ENCODE measurements at places on chromosomes 7 and 10.

DNA sequence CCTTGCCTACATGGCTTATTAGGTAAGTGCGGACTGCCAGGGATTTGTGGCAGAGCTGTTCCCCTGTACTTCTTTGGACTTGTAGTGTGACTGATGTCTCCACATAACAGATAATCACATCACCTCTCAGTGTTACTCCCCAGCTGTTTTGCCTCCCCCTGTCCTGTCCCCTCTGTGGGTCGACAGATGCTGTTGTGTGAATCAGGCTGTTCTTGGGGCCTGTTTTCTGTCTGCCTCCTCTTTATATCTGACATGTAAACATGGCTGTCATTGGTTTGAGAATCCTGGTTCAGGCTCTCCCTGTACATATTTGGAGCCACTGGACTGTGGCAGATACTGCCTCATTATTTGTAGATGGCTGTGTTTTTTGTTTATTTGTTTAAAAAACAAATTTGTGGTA, 22.7 kb downstream of the CCNY start:
- DNase-seq, result no peak

- no peak for DNase-seq
Measured at GRCh38 chr10:809671-810350, 120.3 kb upstream of the DIP2C start.

DNA sequence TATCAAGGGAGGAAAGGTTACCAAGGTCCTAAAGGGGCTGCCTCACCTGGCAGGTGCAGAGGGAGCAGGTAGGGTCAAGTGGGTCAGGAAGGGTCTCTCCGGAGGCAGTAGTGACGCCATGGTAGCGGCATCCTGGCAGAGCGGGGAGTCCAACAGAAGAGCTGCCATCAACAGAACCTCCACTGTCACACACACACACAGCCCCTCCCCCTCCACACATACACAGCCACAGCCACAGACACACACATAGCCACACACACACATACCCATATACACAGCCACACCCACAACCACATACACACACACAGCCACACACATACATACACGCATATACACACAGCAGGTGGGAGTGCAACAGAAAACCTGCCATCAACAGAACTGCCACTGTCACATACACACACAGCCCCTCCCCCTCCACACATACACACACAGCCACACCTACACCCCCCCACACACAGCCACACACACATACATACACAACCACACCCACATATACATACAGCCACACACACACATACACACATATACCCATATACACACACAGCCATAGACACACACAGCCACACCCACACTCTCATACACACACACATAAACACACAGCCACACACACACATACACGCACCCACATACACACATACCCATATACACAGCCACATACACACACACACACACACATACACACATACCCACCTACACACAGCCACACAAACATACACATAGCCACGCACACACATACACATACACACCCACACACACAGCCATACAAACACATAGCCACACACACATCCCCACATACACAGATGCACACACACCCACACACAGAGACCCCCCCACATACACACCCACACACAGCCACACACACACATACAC, 23.1 kb downstream of the KCP start:
- no peak for DNase-seq

- DNase-seq, result no peak
Measured at GRCh38 chr7:84949067-84949466, 237.8 kb downstream of the SEMA3D start.

Measured in Ammon's horn (tissue), 1 donor.